ENCODE measurements at places on chromosomes 16 and 17.
A peak's percentile ranks its signal among the peaks of the same experiment; 100 is the strongest.

DNA sequence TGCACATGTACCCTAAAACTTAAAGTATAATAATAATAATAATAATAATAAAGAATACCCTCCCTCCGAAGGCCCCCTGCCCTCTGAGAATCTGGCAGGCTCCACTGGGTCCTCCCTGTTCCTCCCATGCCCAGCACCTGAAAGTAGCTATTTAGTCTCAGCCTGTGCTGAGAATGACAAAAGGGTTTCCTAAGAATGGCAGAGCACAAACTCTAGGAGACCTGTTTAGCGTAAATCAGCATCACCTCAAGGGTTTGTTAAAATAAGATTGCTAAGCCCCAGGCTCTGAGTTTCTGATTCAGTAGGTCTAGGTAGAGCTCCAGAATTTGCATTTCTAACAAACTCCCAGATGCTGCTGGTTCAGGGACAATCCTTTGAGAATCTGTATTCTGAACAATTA lies 606.8 kb upstream of the CDH11 start:
- DNase-seq, result no peak

- no peak for DNase-seq
Measured at GRCh38 chr16:11139326-11140097, 116.5 kb downstream of the SOCS1 start.

GRCh38 chr17:42017866-42018200 lies 594 bp upstream of the DNAJC7 start:
- no peak for DNase-seq

DNA sequence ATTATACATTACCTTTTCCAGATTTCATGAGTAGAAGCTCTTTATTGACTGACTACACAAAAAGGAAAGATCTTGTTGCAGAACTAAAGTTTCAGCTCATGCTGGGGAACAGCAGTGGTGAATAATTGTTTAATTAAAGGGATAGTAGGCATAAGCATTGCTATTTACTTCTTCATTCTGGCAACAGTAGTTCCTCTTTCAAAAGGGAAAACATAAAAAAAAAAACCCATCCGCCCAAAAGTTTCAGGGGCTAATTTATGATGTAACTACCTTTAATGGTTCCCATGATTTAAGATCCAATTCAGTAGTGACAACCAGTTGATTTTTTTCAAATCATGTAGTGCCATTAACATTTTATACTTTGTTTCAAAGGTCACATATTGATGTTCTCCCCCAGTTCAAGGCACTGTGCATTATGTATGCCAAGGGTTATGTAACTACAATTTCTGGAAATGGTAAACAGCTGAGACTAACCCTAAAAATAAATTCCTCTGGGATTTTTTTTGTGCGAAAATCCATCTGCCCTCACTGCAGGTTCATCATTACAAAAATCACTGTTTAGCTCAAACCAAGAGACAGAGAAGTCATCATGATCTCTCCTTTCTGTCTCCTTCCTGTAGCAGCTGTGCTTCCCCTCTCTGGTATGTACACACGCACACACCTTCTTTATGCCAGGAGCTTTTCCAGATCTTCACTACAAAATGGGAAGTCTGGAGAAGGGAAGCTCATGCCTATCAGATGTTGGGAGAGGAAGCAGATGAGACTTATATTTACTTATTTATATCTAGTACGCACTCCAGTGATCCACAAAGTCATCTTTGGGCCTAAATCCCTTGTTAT lies 2.2 kb upstream of the PHLPP2 start:
- DNase-seq, result no peak

DNA sequence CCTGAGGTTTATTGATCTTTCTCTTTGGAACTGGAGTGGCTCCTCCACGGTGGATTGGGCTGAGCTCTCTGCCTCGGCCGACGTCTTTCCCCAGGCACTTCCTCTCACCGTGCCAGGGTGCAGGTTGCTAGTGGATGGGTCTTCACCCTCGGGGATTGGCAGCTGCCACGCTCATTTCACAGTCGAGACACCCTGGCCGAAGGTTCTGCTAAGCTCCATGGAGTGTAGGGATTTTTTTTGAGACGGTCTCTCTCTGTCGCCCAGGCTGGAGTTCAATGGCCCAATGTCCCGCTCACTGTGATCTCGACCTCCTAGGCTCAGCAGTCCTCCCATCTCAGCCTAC lies 280.8 kb downstream of the SEC14L1 start:
- DNase-seq, result no peak

DNA sequence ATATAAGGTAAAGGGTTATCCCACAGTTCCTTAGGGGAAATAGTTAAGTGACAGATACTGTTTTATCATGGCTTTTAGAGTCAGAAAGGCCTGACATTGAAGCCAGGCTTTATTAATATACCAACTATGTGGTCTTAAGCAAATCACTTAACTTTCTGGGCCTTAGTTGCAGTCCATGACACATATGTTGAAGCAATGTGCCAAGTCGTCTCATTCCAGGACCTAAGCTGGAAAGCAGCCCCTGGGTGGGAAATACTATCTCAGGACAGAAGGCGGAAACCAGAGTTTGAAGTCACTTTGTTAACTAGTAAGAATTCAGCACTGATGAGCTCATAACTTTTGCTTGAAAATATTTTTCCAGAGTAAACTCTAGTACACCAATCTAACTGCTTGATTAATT lies 80.0 kb downstream of the USP32 start:
- no peak for DNase-seq

DNA sequence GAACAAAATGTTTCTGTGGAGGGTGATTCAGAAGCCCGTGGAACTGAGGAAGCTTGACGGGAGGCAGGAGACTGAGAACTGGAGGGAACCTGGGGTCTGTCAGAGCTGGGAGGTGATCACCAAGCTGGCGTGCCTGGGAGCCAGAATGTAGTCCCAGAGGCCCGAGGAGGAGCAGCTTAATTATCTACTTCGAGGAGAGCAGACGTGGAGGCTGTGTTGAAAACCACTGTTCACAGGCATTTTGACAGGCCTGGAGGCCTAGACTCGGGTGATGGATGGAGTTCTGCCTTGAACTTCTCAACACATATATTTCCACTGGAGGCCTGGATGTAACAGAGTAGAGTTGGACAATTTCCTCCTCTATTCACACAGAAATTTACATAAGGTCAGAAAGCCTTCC lies 177.7 kb upstream of the SALL1 start:
- no peak for DNase-seq

- DNase-seq, result no peak
Measured at GRCh38 chr17:44200478-44201155, 933 bp upstream of the ATXN7L3 start.

- DNase-seq, result peak; percentile 28
Measured at GRCh38 chr17:45313421-45313771, 3.4 kb downstream of the MAP3K14 start.

- DNase-seq, result no peak
Measured at GRCh38 chr17:82095777-82096708, 2.0 kb downstream of the FASN start.

DNA sequence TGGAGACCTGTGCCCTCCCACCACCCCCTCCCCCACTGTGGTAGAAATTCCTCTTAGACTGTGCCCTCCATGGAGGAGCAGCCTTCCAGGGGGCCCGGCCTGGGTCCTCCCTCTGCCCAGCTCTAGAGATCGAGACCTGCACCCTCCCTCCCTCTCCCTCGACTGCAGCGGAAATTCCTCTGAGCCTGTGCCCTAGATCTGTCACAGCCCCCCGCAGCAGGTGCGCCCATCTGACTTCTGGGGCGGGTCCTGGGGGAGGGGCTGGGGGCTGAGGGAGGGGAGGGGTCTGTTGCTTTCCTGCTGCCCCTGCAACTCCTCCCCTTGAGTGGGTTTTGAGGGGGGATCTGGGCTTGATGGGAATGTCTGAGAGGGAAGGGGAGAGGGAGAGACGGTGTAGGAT lies 177.8 kb upstream of the GSE1 start:
- no peak for DNase-seq

- DNase-seq, result no peak
Measured at GRCh38 chr16:59905131-59905530, 1171.0 kb upstream of the GOT2 start.

DNA sequence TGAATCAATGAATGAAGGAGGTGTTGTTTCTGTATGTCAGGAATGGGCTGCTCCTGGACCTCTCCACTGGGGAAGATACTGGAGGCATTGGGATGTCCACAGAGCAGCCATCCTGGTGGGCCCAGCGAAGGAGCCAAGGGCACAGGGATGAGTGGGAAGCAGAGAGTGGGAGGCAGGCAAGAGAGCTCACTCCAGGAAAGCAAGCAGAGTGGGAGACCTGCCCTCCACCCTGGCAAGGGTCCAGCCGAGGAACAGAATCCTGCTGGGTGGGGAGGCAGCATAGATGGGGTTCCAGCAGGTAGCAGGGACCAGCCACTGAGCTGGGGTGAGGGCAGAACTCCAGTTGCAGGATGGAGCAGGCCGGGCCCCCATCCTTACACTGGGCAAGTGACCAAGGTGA lies 71.9 kb upstream of the AMZ2 start:
- DNase-seq, result no peak

DNA sequence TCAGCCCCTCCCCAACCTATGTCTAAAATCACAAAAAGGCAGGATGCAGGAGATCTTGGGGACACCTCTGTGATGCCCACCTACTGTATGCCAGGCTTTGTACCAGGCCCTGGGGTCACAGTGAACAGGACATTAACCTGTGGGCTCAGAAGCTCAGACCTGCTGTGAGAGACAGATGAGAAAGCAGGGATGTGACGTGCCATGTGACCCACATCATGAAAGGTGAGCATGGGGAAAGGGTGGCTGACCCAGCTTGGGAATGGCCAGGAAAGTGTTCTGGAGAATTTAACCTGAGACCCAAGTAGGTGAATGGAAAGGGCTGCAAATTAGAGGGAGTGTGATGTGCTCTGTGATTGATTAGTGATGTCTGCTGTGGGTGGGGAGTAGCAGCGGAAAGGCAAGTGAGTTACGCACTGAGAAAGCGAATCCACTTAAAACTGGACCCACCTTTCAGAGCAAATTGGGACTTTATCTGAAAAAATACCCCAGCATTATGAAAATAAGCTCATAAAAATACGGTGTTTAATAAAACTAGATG lies 132.2 kb downstream of the IRF8 start:
- peak; percentile 23 for DNase-seq

- peak; percentile 96 for DNase-seq
Measured at GRCh38 chr17:49414622-49415350, at the start of gene PHB1. Gene PHB1, minus strand, starts transcription at chr17:49414882. Its CDS starts 1,618 bp downstream, at chr17:49413264.

- no peak for DNase-seq
Measured at GRCh38 chr17:55395803-55396505, 25.7 kb downstream of the MMD start.

GRCh38 chr16:12157517-12158093 lies 181.1 kb downstream of the SNX29 start:
- DNase-seq, result no peak
